Heart right ventricle (tissue), 16 donors: ENCODE measurements at places on chromosomes 1 and 21. TPM values are rescaled to one million over a fixed set of nuclear protein-coding genes. Genes with fewer than 3 reads are reported as not detected.

DNA sequence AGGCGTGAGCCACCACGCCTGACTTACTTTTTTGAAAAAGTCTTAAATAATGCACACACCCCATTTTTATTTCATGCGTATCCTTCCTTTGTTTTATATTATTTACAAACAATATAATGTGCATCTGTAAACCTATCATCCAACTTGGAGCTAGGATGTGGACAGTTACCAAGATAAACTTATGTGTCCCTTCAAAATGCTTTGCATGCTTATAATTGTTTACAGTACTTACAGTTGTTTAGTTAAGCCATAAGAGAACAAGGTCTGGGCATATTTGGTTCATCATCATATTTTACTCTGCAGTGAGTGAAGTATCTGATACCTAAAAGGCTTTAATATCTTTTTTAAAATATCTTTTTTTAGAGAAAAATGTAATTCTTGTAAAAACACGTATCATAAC lies 16.1 kb upstream of the HMGN1 start:
- H3K4me1 ChIP-seq = no peaks in the 10 kb centered on the region
- H3K36me3 ChIP-seq = no peaks in the 10 kb centered on the region
- no peaks in the 10 kb centered on the region for H3K27me3 ChIP-seq
- no peak overlapping the region for H3K27ac ChIP-seq
- no peak for DNase-seq
- H3K4me3 ChIP-seq = no peak overlapping the region

DNA sequence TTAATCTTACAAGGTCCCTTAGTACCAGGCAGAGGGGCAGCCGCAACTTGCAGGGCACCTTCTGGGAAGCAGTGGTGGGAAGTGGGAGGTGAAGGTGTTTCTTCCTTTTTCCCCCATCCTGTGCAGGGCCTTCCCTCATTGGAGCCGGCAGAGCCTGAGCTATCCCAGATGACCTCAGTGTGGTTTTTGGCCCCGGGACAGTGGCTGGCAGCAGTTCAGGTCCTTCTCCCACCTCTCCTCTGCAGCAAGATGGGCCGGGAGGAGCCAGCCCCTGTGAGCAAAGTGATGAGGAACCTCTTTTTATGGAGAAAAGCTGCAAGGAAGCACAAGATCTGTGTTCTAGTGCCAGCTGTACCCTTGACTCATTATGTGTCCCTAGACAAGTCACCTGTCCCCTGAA lies 6.8 kb downstream of the PFKFB2 start:
- DNase-seq = no peak
- H3K4me1 ChIP-seq = peaks cover 32% of the 10 kb centered on the region
- H3K4me3 ChIP-seq = no peak overlapping the region
- no peaks in the 10 kb centered on the region for H3K27me3 ChIP-seq
- peak overlapping the region; percentile 64 for H3K27ac ChIP-seq
- no peaks in the 10 kb centered on the region for H3K36me3 ChIP-seq

DNA sequence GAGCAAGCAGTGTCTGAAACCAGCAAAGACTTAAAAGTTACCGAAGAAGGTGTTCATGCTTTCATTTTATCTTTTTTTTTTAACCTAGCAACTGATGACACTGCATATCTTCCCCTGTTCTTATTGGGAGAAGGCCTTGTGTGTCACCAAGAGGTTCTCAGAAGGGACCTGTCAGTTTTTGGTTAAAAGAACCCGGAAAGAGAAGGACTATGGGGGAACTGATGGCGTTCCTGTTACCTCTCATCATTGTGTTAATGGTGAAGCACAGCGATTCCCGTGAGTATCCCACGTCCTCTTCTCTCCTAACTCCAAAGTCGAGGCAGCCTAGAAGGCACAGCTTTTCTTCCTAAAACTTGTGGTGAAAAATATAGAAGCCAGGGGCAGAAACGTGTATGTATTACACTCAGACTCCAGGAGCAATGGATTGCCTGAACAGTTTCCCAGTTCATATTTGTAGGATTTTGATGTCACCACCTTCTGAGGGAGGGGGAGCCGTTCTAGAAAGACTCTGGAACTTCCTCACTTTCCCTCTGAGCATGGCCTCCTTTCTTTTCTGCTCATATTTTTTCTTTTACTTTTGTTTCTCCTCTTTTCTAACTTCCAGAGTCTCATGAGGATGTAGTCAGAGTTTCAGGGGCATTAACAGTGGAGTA lies at the start of gene MR1:
Gene MR1 (plus strand): TSS at position 185 of the 653 bp plus-strand sequence. CDS start 25 bp downstream, at position 210.
- peak within 1 kb of the TSS; percentile 90 for H3K27ac ChIP-seq
- peak within 1 kb of the TSS; percentile 68 for H3K4me3 ChIP-seq
- no peak for DNase-seq
- H3K36me3 ChIP-seq = no peaks in the 10 kb centered on the region
- H3K27me3 ChIP-seq = no peaks in the 10 kb centered on the region

DNA sequence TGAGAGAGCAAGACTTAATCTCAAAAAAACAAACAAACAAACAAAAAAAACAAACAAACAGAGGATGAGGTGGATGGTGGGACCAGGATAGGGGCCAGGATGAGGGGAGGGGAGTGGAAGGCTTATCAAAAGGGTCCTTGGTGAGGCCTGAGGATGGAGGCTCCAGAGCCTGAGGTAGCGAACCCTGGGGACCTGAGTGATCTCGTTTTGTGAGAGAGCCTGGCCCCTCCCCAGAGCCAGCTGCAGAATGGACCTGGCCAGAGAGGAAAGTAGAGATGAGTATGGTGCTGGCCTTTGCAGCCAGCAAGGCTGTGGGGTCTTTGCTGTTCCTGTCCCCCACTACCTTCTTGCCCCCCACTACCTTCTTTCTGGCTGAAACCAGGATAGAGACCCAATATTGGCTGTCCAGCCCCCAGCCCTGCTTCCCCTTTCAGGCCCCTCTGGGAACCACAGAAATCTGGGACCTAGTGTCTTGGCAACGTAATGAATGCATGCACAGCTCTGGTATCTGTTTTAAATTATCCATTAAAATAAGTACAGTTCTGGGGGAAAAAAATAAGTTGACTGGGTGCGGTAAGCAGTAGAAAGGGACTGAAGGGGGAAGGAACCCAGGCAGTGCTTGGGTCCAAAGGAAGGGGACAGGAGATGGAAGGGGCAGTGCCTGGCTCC lies 1.1 kb upstream of the LMNA start:
- no peaks in the 10 kb centered on the region for H3K36me3 ChIP-seq
- peak overlapping the region; percentile 95 for H3K4me3 ChIP-seq
- H3K27ac ChIP-seq = peak overlapping the region; percentile 98
- DNase-seq = no peak
- H3K4me1 ChIP-seq = peaks cover 39% of the 10 kb centered on the region
- H3K27me3 ChIP-seq = no peaks in the 10 kb centered on the region

DNA sequence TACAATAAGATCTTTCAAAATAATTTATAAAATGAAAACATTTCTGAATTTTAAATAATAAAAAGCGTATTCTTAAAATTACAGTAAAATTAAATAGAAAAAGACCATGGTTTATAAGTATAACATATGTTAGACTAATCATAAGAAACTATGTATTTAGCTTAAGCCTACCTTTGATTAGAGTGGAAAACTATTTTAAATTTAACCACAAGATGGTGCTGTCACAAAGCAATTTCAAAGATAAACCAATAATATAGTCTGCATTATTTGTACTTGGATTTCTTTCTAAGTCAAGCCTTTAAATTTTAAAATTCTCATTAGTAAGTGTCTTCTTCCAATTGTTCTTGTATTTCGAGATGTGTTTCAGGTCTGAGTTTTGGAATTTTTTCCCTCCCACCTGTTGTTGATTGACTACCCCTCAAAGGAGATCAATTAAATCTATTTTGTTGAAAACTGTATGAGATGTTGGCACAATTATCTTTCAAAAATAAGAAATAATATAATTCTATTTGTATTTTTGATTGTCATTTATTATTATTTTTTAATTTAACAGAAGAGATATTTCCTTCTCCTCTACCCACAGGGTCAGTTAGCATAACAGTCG lies 459.8 kb downstream of the KCNT2 start:
- no peak overlapping the region for H3K27ac ChIP-seq
- no peaks in the 10 kb centered on the region for H3K27me3 ChIP-seq
- H3K4me1 ChIP-seq = no peaks in the 10 kb centered on the region
- DNase-seq = no peak
- no peak overlapping the region for H3K4me3 ChIP-seq

DNA sequence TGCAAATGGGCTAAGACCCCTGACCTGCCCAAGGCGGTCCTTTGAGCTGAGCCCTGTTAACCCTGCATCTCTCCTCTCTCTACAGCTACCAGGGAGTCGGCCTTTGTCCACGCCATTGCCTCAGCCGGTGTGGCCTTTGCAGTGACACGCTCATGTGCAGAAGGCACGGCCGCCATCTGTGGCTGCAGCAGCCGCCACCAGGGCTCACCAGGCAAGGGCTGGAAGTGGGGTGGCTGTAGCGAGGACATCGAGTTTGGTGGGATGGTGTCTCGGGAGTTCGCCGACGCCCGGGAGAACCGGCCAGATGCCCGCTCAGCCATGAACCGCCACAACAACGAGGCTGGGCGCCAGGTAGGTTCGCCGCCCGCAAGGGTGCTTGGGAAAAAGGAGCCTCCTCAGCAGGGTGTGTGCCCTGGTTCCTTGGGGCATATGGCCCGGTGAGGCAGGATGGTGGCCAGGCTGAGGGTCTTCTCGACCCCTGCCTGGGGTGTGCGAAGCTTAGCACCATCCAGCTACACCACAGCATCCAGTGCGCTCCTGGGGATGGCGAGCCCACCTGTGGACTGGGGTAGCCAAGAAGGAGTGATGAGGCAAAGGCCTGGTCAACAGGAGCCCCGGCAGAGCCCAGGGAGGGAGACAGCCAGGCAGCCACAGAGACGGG lies 31.8 kb upstream of the ARF1 start:
- H3K4me3 ChIP-seq = no peak overlapping the region
- H3K36me3 ChIP-seq = no peaks in the 10 kb centered on the region
- H3K27me3 ChIP-seq = peaks cover 38% of the 10 kb centered on the region
- no peak overlapping the region for H3K27ac ChIP-seq
- DNase-seq = no peak
- no peaks in the 10 kb centered on the region for H3K4me1 ChIP-seq

GRCh38 chr1:117638759-117639158 lies 32.9 kb downstream of the TENT5C start:
- no peaks in the 10 kb centered on the region for H3K36me3 ChIP-seq
- no peaks in the 10 kb centered on the region for H3K4me1 ChIP-seq
- H3K27ac ChIP-seq = no peak overlapping the region

GRCh38 chr1:245234217-245235081 lies 79.7 kb downstream of the KIF26B start:
- H3K27ac ChIP-seq = no peak overlapping the region
- no peak for DNase-seq
- no peak overlapping the region for H3K4me3 ChIP-seq
- no peaks in the 10 kb centered on the region for H3K27me3 ChIP-seq
- no peaks in the 10 kb centered on the region for H3K36me3 ChIP-seq

- no peak for DNase-seq
- H3K4me3 ChIP-seq = no peak overlapping the region
- H3K4me1 ChIP-seq = no peaks in the 10 kb centered on the region
These were observed 648.9 kb upstream of the CXADR start for GRCh38 chr21:16863908-16864307.

GRCh38 chr1:76287917-76288316 lies 213.4 kb downstream of the ST6GALNAC3 start:
- no peaks in the 10 kb centered on the region for H3K36me3 ChIP-seq
- H3K27me3 ChIP-seq = no peaks in the 10 kb centered on the region
- no peak overlapping the region for H3K4me3 ChIP-seq
- peaks cover 7% of the 10 kb centered on the region for H3K4me1 ChIP-seq
- no peak overlapping the region for H3K27ac ChIP-seq

DNA sequence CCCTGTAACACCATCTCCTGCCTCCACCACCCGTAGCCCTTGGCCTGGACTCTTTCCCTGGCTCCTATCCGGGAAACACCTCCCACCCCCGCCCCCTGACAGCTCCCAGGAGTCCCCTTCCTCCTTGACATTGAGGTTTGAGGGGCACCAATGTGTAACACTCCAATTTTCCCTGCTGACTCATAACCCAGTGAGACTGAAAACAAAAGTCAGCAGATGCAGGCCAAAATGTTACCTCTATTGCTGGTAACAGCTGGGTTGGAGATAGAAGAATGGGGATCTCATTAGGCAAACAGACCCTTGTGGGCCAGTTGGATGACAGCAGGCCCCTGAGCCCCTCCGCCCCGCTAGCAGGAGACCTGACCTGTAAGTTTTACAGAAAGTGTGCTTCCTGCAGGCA lies 237.2 kb downstream of the KAZN start:
- DNase-seq = no peak
- H3K27ac ChIP-seq = no peak overlapping the region
- H3K4me1 ChIP-seq = no peaks in the 10 kb centered on the region
- H3K36me3 ChIP-seq = no peaks in the 10 kb centered on the region
- H3K27me3 ChIP-seq = no peaks in the 10 kb centered on the region

DNA sequence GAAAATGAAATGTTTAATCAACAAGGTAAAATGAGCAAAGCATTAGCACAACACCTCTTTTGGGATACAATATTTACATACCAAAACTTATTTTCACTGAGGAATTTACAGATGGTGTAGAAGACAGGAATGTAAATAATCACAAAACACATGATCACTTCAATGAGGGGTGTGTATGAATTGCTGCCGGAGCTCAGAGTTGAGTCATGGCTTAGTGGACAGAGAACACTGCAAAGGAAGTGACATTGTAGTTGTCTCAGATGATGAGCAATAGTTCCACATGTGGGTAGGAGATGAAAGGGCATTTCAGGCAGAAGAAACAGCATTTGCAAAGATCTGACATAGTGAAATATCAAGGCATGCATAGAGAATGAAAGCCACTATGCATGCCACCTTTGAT lies 5.6 kb upstream of the KPRP start:
- peaks cover 12% of the 10 kb centered on the region for H3K27me3 ChIP-seq
- DNase-seq = no peak
- H3K4me1 ChIP-seq = no peaks in the 10 kb centered on the region

GRCh38 chr1:23592209-23592892 lies 33.0 kb upstream of the ID3 start:
- no peaks in the 10 kb centered on the region for H3K27me3 ChIP-seq
- H3K36me3 ChIP-seq = no peaks in the 10 kb centered on the region
- H3K4me1 ChIP-seq = peaks cover 22% of the 10 kb centered on the region
- no peak overlapping the region for H3K4me3 ChIP-seq
- peak overlapping the region; percentile 54 for H3K27ac ChIP-seq

DNA sequence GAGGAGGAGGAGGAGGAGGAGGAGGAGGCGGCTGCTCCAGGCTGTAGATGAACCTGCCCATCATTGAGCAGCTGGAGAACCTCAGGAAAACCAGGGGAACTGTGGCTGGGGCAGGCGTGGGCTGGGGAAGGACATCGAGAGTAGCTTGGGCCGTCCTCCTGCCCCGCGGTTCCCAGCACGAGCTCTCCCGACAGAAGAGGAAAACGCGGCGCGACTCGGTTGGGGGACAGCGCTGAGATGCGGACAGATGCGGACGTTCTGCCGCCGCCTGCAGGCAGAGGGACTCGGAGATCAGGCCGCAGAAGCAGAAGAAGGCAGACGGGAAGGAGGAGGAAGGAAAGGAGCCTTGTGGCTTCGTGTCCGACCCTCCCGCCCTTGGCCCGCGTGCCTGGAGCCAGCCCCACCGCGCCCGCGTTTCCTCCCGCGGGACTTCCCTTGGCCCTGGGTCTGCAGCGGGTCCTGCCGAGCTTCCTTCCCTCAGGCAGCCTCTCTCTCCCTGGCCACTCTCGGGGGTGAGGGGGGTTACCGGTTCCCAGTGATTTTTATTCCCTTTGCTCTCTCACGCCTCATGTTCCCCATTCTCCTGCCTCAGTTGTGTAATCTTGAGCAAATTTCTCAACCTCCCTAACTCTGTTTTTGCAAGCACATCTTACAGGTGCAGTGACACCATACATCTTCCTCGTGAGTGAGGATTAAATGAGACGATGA lies 1.7 kb upstream of the TNFRSF9 start:
- H3K36me3 ChIP-seq = no peaks in the 10 kb centered on the region
- peaks cover 23% of the 10 kb centered on the region for H3K27me3 ChIP-seq
- H3K4me1 ChIP-seq = peaks cover 22% of the 10 kb centered on the region
- peak overlapping the region; percentile 32 for H3K4me3 ChIP-seq
- DNase-seq = peak; percentile 50

Gene S100A1
- total RNA-seq = 2,278 TPM

Gene FAM151A
- 1.1 TPM for total RNA-seq

Gene BTBD8
- total RNA-seq = 3.9 TPM

Gene BRDT
- not detected for total RNA-seq

Gene TMEM51
- total RNA-seq = 2.2 TPM
